NCI-H1930 (cell line): ENCODE measurements at places on chromosomes 6 and 20.

GRCh38 chr6:108850669-108851465 lies 2.6 kb downstream of the ARMC2 start:
- no peak for DNase-seq

DNA sequence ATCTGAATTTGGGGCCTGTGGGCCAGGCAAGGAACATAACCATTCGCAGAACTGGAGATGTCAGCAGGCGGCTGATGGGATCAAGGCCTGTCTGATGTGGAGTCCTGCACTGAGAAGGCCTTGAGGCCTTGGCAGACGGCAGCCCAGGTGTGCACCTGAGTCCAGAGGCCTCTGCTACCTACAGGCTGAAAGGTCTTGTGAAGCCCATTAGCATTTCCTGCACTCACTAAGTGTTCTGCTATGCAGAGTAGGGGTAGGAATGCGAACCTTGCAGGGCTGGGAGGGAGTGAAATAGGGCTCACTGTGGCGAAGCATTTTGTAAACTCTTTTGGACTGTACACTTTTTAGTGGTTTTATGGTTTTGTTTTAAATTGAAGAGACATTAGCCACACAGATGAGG lies 48.3 kb upstream of the RNF24 start:
- no peak for DNase-seq

DNA sequence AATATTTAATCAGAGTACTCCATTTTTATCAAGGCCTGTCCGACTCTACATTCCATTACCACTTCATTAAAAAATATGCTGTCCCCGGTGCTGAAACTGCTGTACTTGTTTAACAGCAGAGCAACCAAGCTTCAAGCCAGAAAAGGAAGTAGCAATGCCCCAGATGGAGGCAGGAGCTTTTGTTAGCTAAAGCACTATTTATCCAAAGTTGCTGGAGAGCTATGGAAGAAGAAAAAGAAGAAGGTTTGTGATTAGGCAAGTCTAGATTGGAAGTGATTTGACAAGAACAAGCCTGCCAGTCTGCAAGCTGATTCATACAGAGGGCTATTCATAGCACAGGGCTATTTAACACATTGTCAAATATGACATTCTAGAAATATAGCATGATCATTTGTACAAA lies 160.9 kb upstream of the SPTLC3 start:
- DNase-seq, result no peak

GRCh38 chr6:130376936-130377335 lies 11.1 kb downstream of the TMEM200A start:
- no peak for DNase-seq

- no peak for DNase-seq
These were observed 405.5 kb upstream of the PLCB4 start for GRCh38 chr20:8663424-8663823.

GRCh38 chr6:133916650-133917151 lies 27.8 kb downstream of the TCF21 start:
- peak; percentile 78 for DNase-seq

- DNase-seq, result no peak
These were observed 18.2 kb upstream of the NFATC2 start for GRCh38 chr20:51560550-51561307.

- DNase-seq, result no peak
These were observed 198.0 kb downstream of the BACH2 start for GRCh38 chr6:90098627-90099026.

DNA sequence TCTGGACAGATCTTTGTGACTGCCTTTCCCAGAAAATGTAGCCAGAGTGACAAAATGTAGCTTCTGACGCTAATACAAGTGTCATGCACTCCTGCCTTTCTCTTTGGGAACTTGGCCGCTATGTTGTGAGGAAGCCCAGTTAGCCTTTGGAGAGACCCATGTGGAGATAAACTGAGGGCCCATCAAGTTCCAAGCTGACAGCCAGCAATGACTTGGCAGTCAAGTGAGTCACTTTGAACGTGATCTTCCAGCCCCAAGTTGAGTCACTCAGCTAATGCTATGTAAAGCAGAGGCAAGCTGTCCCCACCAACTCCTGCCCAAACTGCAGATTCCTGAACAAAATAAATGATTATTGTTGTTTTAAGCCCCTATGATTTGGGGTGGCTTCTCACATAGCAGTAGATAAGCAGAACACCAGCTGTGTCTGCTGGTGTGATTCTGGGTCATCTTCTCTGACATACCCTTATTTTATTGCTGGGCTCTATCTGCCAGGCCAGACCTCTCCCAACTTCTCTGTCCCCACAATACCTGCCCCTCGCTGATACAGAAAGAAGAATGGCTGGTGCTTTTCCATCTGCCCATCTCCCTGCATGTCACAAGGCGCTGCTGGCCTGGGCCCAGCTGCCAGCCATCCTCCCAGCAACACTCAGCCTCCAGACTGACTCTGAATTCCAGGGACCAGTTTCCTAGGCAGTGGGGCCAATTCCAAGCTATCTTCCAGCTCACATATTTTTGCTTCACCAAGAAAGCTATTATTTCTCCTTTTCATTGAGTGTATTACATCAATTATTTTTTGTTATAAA lies 274.8 kb downstream of the LRFN2 start:
- no peak for DNase-seq

DNA sequence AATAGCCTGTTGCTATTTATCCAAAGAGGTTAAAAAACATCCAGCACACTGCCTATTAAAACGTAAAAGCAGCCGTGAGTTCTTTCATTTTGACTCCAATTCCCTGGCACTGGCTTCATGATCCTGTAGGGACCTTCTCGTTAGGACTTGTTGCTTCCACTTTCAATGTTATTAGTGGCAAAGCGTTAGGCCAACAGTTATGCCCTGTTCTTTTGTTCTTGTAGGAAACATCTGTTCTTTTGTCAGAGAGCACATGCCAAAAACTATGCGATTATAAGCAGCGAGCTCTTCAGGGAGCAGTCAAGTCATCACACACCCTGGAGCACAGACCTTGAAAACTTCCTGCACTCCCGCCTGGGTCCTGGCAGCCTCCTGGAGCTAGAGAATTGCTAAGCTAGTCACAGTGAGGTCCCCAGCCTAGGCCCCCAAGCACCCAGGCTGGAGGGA lies 609.5 kb upstream of the ARID1B start:
- DNase-seq, result no peak

- DNase-seq, result no peak
These were observed 22.3 kb upstream of the APMAP start for GRCh38 chr20:25014816-25015215.

DNA sequence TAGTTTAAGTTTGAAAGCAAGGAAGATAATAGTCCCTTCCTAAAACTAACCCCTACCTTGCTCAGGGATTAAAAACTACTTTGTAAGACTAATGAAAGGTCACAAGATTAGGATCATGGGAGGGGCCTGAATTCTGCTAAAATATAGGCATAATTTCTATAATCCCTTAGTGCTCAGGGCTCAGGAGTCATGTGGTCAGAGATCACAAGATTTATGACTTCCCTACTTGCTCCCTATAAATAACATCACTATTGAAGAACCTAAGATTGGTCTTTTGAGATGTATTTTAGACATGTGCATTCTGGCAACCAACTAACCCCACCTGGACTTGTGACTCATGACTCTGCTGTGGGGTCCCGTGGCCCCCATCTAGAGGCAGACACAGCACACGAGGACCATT lies 81.1 kb downstream of the STMND1 start:
- DNase-seq, result no peak

- no peak for DNase-seq
These were observed 10.7 kb downstream of the ZNF165 start for GRCh38 chr6:28090917-28091586.

- DNase-seq, result no peak
These were observed 27.4 kb upstream of the PXDC1 start for GRCh38 chr6:3778701-3779573.

DNA sequence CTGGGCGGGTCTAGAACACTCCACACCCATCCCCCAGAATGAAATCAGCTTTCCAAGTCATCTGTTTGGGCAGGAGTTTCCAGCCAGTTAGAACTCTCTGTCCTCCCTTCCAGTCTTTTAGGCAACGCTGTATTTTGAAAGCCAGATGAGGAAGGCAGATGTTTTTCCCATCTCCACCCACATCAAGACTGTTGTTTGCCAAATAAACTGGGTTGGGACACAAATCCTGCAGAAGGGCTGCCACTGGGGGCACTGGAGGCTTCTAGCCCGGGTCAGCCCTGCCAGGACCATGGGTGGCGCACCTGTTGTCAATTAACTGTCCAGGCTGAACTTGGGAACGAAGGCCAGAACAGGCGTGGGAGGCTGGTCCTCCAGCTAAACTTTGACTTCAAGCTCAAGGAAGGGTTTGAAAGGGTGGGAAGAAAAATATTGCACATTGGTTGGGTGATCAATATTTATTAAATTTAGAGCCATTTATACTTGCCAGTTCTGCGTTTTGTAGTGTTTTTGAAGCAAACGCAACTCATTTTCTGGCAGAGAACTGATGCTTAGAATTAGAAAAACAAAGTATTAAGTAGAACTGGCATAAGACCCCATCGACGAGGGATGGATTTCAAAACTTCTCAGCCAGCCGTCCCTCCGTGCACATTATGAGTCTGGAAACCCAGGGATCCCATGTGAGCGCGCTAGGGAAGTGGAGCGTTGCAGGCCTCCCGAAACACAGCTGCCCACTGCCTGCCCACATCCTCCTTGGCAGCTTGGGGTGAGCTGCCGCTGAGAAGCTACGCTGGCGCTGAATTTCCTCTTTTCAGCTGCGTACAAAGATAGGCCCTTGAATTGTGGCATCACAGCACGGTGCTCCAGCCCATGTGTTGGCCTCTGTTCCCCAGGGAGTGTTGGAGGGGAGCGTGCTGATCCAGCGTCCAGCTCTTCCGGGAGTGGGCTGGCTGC lies 297.4 kb downstream of the QKI start:
- no peak for DNase-seq

- no peak for DNase-seq
These were observed 330.5 kb downstream of the SOX4 start for GRCh38 chr6:21924002-21924401.

DNA sequence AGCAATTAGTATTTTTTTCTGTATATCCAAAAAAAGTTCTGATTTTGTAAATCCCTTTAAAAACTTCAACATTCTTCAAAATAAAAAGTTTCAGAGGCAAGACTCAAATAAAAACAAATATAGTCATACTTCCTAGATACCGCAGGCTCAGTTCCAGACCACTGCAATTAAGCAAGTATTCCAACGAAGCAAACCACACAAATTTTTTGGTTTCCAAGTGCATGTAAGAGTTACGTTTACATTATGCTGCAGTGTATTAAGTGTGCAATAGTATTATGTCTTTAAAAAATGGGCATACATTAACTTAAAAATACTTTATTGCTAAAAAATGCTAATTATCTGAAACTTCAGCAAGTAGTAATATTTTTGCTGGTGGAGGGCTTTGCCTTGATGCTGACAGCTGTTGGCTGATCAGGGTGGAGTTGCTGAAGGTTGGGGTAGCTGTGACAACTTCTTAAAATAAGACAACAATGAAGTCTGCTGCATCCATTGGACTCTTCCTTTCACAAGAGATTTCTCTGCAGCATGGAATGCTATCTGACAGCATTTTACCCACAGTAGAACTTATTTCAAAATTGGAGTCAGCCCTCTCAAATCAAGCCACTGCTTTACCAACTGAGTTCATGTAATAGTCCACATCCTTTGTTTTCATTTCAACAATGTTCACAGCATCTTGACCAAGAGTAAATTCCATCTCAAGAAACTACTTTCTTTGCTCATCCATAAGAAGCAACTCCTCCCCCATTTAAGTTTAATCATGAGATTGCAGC lies 46.0 kb downstream of the PHIP start:
- no peak for DNase-seq
